ENCODE measurements at places on chromosomes 1 and 21.
A peak's percentile ranks its signal among the peaks of the same experiment; 100 is the strongest.

DNA sequence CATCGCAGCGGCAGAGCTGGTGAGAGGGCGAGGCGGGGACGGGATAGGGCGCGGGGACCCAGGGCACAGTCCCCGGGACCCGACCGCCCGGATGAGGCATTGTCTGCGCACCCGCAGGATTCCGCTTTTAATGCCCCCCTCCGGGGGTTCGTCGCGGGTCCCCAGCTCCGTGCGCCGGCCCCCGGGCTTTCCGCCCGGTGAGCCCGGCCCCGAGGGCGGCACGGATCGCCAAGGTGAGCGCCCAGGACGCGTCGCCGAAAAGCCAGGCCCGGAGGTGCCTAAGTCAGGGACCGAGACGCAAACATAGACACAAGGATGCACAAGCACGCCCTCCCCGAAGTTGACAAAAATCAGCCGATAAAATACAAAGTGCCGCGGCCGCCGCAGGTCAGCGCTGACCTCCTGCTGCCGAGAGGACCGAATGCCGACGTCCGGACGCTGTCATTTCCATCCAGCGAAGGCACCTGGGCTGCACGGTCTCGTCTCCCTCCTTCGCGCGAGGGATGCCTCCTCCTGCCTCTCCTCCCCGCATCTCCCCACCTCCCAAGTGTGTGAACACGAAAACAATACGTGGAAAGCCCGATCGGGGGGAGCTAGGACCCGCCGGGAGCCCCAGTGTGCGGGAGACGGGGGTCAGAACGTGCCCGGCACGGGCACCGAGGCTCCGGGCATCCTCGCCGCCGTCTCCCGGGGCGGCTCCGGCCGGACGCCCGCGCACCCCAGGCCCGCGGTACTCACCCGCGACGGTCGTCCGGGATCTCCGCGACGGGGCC lies 101.1 kb upstream of the SOD1 start:
- no peak for DNase-seq

DNA sequence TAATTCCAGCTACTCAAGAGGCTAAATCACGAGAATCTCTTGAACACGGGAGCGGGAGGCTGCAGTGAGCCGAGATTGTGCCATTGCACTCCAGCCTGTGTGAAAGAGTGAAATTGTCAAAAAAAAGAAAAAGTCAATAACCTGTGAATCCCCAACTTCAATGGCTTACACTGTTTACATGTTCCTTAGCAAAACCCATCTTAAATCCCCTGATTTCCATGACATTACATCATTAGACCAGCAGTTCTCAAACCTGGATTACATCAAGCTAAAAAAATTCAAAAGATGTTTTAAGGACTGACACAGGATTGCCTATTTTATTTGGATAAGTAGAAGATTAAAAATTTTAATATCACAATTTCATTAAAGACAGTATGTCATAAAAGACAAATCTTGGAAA lies 12.4 kb downstream of the GPBP1L1 start:
- no peak for DNase-seq

DNA sequence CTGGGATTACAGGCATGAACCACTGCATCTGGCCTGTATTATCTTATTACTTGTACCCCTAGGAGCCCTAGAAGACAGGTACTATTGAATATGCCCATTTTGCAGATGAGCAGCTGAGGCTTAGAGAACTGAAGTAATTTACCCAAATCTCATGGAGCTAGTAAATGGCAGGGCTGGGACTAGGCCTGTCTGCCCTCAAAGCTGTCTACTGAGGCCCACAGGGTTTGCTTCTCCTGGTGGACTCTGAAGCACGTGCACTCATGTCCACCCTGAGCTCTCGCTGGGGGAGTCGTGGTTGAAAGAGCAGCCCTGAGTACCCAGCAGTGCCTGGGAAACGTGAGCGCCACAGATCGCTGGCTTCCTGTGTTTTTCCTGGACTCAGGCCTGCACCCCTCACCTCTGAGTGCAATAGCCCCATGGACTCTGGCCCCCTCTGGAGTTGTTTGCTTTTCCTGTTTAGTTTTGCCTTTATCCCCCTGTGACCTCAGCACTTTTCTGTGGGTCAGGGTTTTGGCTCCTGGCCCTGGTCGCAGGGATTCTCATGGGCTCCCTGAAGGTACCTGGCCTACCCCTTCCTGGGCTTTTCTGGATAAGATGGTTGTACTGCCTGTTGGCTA lies 52.4 kb downstream of the ARHGEF10L start:
- no peak for DNase-seq

GRCh38 chr1:172299515-172299914 lies 121.0 kb upstream of the C1orf105 start:
- DNase-seq = no peak

DNA sequence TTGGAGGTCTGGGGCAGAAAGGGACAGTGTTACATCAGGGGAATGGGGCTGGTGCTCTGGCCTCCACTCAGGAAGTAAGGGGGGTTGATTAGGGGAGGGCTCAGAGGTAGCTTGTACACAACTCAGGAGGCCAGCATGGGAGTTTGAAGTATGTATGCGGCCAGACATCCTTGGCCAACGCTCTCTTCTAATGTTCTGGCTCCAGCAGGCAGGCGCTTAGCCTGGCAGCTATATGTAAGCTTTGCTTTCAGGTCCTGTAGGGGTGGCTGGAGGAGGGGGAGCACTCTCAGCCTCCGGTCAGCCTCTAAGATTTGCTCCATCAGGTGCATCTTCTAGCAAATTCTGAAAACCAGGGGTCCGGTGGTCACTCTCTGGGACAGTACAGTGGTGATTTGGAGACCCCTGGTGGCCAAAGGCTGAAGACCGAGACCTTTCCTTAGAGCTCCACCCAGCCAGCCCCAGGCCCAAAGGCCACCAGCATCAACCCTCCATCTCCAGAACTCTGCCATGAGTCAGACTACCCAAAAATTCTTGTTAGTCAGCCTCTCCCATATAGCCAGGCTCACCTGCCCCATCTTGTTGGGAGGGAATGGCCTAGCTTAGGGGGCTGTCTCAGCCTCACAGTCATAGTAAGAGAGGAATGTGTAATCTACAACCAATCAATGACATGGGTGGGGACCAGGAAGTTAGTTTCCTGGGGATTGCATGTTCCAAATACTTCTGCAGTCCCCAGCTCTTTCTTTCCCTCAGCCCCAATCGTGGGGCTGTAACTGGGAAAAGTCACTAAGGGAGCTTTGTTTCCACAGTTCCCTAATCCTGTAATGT lies 9.7 kb upstream of the COL8A2 start:
- DNase-seq = no peak

DNA sequence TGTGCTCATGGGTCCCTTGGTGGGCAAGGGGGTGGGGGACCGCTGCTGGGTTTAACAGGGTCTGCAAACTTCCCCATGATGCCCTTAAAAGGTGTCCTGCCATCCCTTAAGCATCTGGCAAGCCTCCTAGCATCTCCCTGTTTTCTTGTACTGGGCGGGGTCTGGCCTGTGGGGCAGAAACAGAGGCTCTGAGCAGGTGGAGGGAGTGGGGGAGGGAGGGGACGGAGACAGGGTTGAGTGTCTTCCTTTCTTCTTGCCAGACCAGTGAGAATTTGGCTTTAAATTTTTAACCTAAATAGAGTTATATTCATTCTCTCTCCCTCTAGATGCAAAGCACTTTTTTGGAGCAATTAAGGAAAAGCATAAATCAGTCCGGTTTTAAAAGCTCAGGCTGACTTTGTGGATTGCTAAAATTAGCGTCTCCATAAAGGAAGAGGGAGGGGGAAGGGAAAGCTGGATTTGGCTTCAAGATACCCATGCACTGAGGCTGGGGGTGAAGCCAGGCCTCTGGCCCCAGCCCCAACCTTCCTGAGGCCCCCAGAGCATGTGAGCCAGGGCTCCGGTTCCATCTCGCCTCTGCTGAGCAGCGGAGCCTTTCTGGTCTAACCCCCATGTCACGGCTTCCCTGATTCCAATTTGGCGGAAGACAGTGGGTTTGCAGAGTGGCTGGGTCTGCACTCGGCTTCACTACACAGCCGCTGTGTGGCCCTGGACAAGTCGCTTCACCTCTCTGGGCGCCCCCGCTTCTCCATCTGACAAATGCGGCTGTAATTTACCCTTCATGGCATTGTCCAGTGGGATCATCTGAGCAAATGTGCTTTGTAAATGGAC lies 25.3 kb downstream of the IGSF21 start:
- no peak for DNase-seq

DNA sequence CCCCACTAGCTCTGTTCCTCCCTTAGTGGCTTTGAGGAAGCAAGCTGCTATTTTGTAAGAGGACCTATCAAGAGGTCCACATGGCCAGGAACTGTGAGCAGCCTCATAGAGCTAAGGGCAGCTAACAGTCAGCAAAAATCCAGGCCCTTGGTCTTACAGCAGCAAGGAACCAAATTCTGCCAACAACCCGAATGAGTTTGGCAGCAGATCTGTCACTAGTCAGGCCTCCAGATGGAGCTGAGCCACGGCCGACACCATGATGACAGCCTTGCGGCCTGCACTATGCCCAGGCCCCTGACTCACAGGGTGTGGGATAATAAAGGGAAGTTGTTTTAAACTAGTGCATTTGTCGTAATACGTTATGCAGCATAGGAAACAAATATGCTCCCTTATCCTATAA lies 28.0 kb upstream of the H3-3A start:
- no peak for DNase-seq

DNA sequence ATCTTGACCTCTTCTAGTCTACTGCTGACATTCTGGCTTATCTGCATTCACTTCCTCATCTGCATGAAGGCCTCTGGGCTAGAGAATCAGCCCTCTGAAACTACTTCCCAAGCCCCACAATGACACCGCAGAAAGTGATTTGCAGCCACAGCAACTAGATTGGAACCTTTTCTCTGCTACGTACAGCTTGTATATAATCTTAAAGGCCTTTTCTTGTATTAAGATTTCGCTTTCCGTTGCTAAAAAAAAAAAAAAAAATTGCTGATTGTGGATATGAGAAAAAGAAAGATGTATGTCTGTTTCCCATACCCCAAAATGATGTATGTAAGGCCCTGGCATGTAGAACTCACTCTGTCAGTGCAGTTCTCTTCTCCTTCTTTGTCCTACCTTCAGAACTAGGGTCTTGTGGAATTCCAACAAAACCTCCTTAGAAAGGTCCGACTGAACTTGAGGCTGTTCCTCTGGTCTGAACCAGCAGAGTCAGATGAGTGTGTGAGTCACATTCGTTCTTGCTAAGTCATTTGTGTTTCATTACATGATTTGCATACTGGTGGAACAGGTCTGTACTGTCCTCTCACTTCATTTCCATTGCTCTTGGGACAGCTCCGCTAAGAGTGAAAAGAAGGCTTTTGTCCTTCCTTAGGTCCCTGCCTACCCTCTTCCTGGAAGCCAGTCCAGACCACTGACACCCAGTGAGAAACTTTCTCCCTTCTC lies 62.7 kb downstream of the PLPP3 start:
- DNase-seq = peak; percentile 59

GRCh38 chr1:237282208-237282783 lies 240.3 kb downstream of the RYR2 start:
- DNase-seq = no peak

DNA sequence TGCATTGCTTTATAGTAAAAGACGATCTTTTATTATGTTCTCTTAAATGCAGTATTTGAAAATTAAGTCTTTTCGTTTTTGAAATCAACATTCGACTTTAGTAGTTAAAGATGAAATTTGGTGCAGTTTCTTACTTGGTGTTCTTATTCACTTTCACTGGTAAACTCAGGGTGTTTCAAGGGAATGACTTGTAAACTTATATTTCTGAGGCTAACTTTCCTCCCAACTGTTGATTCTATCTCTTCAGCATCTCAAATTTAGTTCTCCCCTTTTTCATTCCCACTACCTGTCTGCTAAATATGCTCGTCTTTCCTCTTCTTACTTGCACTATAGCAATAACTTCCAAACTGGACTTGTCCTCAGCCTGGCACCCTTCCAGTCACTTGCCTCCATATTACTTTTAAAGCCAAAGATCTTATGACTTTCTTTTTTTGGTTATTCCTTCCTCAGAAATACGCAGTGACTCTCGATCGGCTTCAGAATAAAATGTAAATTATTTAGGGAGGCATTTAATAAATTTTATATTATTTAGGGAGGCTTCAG lies 988 bp downstream of the SLC35A3 start:
- no peak for DNase-seq

DNA sequence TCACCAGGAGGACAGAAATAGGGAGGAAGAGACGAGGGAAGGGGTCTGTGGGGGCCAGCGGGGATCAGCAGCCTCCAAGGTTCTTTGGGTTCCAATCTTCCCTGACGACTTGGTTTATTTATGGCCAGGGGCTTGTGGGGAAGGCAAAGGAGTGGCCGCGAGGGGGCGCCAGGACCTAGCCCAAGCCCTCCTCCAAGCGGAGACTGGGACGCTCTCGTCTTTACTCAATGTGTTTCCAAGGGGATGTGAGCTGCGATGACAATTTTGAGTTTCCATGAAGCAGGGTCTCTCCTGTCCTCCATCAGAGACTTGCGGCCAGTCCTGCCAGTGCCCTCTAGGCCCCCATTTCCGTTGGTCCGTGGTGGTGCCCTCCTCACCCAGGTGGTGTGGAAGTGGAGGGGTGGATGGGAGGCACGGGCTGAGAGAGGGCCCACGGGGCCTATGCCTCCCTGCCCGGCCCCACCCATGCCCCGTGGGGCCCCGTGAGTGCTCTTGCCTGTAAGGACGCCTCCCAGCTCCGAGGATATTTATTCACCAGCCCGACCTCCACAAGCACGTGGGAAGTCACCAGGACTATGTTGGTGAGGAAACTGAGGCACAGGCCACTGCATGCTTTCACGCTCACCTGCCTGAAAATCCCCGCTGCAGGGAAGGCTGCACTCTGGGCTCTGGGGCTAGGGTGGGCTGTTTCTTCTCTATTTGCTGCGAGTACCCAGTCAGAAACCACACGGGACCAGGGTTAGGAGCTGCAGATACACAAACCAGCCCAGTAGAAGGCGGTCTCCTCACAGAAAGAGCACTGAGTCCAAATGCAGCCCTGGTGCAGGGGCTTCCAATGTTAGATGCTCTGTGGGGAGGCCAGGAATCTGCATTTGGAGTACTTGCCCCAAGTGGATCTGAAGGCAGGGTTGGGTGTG lies 26.5 kb downstream of the DMRTB1 start:
- peak; percentile 48 for DNase-seq

DNA sequence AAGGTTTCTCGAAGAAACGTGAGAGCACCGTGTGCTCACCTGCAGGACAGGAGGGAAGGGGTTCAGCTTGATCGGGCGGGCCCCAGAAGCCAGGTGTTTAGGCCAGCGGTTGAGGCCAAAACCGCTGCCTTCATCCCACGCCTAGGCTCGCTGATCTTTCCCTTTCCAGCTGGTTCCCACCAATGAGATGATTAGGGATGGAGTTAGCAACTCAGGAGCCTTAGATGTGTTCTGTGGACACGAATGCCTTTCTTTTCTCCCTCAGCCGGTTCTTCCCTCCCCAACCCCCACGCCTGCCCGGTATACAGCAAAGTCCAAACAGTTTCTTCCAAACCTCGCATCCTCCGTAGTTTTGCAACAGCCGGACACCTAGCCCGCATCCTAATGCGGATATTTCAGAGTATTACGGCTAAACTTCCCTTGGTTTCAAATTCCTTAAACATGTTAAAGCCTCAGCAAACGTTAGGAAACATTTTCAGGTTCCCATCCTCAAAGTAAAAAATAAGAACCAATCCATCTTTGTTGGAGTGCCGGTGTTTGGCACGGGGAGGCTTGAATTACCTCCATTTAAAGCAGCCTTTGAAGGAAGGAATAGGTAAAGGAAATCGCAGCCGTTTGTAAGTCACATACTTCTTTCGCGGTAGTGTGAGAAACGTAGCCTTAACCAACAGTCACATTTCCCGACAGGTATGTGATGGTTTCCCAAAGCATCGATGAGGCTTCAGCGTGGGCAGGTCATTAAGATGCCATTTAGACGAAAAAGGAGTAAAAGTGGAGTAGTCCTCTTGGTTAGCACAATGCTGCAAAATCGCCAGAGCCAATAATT lies 1.1 kb downstream of the LRRC8C start:
- DNase-seq = peak; percentile 18

Data from NCI-H510A (cell line).